ENCODE measurements at places on chromosomes 7 and 10.

DNA sequence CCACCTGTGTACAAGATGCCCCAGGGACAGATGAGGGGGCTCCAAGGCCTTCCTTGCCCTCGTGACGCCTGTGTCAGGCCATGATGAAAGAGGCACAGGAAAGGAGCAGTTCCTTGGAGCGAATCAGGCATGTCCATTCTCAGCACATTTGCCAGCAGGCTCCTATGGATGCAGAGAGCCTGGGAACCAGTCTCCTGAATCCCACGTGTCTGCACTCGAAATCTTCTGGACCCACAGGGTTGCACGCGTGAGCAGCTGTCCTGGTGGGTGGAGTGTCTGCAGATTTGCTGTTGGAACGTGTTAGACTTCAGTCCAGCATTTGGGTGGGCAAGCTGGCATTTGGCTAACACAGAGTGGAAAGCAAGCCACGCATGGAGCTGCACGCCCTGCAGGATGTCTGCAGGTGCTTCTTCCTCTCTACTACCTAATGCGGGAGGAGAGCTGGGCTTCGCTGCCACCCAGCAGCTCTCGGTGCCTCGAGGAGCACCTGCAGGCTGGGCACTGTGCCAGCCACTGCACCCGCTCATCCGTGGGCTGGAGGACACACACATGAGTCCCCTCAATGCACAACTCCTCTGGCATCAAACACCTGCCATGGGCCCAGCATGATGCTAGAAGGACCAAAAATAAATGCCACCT, 140.7 kb downstream of the PAXIP1 start:
- no peak for DNase-seq

GRCh38 chr10:117757086-117757720, 214.7 kb downstream of the EMX2 start:
- no peak for DNase-seq

GRCh38 chr10:24469993-24470392, 253.7 kb downstream of the ARHGAP21 start:
- no peak for DNase-seq

DNA sequence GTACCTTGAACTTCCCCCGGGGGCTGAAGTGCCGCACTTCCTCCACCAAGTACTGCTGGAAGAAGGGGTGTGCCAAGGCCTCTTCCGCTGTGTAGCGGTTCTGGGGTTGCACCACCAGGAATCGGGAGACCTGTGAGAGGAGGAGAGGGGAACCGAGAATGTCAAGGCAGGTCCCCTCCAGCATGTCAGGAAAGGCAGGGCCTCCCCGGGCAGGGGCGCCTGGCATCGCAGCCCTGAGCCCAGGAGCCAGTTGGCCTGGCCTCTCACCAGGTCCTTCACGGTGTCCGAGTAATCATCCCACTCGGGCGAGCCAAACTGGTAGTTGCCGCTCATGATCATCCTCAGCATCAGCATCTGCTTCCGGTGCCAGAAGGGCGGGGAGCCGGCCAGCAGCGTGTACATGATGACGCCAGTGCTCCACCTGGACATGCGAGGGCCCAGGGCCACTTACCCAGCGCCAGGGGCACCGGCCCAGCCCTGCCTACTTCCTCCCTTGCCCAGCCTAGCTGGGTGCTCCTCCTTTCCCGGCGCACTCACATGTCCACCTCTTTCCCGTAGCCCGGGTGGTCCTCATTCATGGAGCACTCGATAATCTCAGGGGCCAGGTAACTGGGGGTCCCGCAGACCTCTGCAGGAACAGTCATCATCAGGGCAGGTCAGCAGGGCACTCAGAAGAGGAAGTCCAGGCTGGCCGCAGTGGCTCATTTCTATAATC, 11.0 kb downstream of the PHKG1 start:
- DNase-seq, result no peak

GRCh38 chr7:56097700-56098099, 4.9 kb upstream of the PHKG1 start:
- no peak for DNase-seq

- DNase-seq, result no peak
Measured at GRCh38 chr10:84659027-84659426, 330.6 kb downstream of the CCSER2 start.

DNA sequence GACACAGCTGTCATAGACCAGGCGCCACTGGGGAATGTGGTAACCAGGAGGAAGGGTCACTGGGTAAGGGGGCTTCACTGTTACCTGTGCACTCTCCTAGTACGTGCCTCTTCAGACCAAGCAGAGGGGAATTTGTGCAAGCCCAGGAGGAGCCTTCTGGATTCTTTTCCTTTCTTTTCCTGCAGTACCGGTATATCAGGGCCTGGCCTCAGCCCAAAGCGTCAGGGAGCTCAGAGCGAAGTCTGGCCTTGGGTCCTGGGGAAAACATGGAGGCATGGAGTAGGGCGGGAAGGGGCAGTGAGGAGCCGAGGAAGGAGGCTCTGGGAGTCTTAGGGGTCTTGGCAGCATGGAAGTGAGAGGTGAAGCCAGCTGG, 133.6 kb upstream of the GDF10 start:
- DNase-seq, result no peak

GRCh38 chr10:15879058-15879457, 18.8 kb upstream of the MINDY3 start:
- peak; percentile 40 for DNase-seq

GRCh38 chr10:9342885-9343570, 1288.5 kb downstream of the GATA3 start:
- peak; percentile 0 for DNase-seq

GRCh38 chr7:22469371-22470143, 30.4 kb downstream of the STEAP1B start:
- peak; percentile 88 for DNase-seq

DNA sequence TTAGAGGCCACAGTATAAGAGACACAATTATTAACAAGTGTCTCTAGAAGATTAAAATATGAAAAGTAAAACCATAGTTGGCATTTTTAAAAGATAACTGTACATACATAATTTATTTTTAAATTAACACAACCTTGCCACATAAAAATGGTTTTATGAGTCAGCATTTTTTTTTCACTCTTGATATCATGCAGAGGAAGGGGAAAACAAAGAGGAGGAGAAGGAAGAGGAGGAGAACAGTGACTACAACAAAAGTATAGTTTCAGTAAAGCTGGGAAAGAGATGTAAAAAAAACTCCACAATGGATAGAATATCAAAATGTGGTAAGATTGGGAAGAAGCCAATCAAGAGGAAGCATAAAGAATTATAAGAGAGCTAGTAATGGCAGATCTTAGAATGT, 34.0 kb downstream of the CH25H start:
- no peak for DNase-seq

DNA sequence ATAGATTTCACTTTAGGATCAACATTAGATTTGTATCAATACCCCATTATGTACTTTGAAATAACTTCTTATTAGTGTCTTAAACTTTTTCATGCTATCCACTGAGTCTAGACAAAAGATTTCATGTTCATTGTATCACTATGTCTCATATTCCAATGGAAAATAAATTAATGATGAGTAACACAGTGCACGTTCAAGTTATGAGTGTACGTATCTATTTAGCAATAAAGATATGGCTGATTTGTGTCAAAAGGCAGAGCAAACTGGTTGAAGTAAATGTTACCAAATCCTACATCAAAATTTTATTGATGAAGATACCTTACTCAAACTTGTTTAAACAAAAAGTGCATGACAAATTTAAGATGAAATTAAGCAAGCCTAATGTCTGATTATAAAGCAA, 102.4 kb downstream of the SEMA3E start:
- DNase-seq, result no peak

DNA sequence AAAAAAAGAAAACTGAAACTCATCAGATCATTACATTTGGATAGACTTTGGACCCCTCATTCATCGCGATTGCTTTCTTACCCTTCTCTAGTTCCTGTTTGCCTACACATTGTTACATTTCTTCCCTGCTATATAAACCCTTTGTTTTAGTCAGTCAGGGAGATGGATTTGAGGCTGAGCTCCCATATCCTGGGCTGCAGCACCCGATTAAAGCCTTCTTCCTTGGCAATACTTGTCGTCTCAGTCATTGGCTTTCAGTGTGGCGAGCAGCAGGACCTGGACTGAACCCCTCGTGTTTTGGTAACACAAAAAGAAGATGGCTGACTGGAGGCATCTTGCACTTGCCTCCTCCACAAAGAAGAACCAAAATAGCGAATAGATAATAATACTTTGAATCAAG, 34.1 kb upstream of the ELOVL3 start:
- DNase-seq, result no peak

DNA sequence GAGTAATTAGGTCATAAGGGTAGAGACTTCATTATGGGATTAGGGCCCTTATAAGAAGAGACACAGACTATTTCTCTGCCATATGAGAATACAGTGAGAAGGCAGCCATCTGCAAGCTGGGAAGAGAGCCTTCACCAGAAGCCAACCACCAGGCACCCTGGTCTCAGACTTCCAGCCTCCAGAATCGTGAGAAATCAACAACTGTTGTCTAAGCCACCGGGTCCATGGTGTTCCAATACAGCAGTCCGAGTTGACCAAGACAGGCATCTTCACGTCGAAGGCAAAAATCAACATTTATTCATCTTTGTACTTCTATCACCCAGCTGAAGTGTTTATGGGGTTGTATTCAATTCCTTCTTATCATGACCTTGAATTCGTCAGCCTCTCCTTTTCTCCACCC, 5.3 kb downstream of the TUBAL3 start:
- DNase-seq, result no peak

- DNase-seq, result no peak
Measured at GRCh38 chr7:96118449-96119001, 203.4 kb downstream of the SLC25A13 start.

DNA sequence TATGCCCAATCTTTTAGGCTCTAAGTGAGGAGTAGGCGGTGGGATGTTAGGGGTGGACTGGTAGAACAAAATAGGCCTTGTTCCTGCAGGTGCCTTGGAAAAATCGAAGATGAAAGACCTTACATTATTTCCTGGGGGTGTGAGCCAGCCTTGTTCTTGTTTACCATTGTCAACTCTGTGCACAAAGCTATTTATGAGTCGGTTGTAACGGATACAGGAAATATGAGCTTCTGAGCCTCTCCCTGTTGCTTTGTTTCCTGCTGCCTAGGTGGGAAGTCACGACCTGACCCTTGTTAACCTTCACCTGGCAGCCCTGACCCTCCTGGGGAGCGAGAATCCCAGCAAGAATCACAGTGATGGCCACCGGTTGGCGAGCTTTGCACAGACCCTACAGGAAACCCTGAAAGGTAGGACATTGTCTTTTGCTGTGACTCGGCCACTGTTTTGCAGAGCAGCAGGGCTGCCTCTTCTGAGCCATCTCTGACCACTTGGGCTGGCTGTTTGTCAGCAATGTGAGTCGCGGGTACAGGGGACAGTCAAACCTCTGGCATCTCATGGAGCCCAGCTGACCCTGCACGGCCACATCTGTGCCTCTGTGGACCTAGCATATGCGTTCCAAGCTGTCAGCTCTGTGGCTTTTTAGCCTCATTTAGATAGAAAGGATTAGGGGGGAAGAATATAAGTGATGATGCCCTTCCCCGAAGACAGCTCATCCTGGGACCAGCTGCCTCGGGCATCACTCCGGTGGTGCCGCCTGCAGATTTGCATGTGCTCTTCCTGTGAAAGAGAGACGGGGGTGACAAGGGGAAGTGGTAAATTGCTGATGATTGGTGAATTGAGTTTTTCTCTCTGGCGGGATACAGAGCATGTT, 102.1 kb upstream of the ANLN start:
- DNase-seq, result peak; percentile 37

- DNase-seq, result no peak
Measured at GRCh38 chr7:54802841-54803240, 43.8 kb upstream of the SEC61G start.

DNA sequence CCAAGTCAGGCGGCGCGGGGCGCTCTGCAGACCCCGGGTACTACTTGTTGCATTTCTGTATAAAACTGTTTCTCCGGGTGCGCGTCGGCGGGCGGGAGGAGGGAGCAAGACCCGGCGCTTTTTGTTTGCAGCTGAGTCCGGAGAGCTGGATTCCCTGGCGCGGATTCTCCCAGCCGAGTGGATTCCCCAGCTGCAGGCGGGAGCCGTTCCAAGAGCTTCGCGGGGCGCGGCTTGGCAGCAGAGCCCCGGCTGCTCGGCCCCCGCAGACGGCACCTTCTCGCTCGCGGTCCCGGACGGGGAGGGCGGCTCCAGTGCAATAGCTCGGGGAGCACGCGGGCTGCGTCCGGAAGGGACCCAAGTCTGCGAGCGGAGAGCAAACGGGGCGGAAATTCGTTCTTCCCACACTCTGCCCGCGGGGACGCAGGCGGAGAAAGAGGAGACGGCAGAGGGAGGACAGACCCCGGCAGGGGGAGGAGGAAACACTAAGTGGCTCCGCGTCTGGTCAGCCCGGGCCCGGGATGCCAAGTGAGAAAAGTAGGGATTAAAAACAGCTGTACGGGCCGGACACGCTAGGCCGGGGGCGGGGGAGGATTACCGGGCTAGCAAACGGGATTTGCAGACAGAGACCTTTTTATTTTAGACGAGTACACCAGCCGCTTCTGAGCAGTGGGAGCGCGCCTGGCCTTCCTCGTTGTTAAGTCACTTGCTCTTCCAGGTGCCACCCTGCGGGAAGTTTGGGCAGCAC, at the start of gene TRIL:
TSS of gene TRIL (minus strand) at position 96 of the 745 bp plus-strand sequence. CDS start 284 bp downstream, outside the sequence.
- no peak for DNase-seq

GRCh38 chr10:71291528-71291900, 27.5 kb upstream of the SLC29A3 start:
- no peak for DNase-seq

GRCh38 chr10:127228195-127228787, 31.9 kb upstream of the INSYN2A start:
- DNase-seq, result no peak

GRCh38 chr10:24207781-24208611, 942 bp upstream of the KIAA1217 start:
- peak; percentile 1 for DNase-seq

GRCh38 chr7:89623018-89623672, 531.1 kb upstream of the STEAP1 start:
- DNase-seq, result peak; percentile 78

DNA sequence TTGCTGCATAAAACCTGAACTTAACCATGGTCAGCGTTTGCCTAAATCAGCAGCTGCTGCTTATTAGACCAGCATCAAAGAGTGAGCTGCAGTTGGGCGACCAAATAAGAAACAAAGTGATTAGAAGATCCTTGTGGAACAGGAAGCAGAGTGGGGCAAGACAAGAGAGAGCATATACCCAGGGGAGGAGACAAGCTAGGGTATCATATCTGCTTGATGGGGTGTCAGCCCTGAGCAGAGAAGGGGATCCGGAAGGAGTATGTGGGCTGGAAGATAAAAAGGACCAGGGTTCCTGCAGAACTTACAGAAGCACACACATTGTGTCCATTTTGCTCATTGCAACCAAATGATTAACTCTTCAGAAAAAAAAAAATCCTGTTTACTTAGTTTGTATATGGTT, 213.6 kb downstream of the CELF2 start:
- DNase-seq, result no peak

- DNase-seq, result no peak
Measured at GRCh38 chr7:158461824-158462223, 125.8 kb downstream of the PTPRN2 start.

DNA sequence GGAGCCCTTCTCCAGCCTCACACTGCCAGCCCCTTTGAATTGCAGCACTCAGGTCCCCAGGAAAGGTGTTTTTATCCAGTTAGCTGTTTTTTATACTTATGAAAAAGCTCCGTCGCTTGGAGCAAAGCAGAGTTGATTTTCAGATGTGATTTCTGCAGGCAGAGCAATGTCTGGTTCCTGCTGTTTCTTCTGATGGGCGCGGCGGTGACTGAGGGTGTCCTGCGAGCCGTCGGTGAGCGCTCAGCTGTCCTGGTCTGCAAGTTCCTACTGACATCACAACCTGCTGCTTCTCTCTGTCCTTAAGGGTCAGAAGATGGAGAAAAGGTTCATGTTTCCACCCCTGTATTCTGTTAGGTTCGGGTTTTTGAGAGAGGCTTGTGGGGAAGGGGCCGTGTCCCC, 109.6 kb upstream of the FAM20C start:
- DNase-seq, result no peak

GRCh38 chr10:61452655-61453641, at the start of gene TMEM26:
TSS of gene TMEM26 (minus strand) at chr10:61453381. CDS start at chr10:61453081, 300 bp downstream.
- DNase-seq, result no peak

Measured in NCI-H748 treated with DMSO at 0.1 percent for 48 hours (cell line).